ENCODE measurements at places on chromosomes 6 and 20. TPM values are rescaled to one million over a fixed set of nuclear protein-coding genes. Genes with fewer than 3 reads are reported as not detected.

- no peaks in the 10 kb centered on the region for H3K27me3 ChIP-seq
- no peak for DNase-seq
- no peak overlapping the region for H3K4me3 ChIP-seq
- H3K36me3 ChIP-seq, result no peaks in the 10 kb centered on the region
Observed at GRCh38 chr6:158631678-158632537, 12.6 kb downstream of the DYNLT1 start.

DNA sequence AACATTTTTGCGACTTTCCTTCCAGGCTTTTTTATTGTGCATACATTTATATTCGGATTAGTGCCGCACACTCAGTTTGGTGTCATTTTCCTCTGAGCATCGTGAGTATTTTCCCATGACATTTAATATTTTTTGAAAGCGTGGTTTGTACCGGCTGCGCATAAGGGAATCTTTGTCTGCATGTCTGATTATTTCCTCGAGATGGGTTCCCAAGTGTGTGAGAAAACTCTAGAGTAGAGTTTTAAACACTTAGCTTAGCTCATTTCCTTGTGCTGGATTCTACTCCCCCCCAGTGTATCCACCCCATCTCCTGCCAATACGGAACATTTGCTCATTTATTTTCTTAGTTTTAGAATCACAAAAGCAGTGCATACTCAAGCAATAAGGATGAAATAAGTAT is 94.3 kb downstream of the CDC5L start:
- peaks cover 42% of the 10 kb centered on the region for H3K4me1 ChIP-seq
- H3K36me3 ChIP-seq, result no peaks in the 10 kb centered on the region
- no peaks in the 10 kb centered on the region for H3K27me3 ChIP-seq
- no peak overlapping the region for H3K4me3 ChIP-seq

The DSP gene
- 6.0 TPM for total RNA-seq

- H3K36me3 ChIP-seq, result no peaks in the 10 kb centered on the region
- H3K27me3 ChIP-seq, result no peaks in the 10 kb centered on the region
- DNase-seq, result no peak
- no peak overlapping the region for H3K27ac ChIP-seq
Observed at GRCh38 chr6:109343518-109343917, 38.7 kb downstream of the CD164 start.

DNA sequence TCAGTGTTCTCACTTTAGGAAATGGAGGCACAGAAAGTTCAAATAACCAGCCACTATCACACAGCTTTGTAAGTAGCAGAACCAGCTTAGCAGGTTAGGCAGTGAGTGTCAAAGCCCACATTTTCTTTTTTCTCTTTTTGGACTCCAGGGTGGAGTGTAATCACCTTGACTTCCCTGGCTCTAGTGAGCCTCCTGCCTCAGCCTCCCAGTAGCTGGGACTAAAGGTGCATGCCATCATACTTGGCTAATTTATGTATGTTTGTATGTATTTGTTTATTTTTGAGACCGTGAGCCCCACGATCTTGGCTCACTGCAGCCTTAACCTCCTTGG is 7.8 kb upstream of the NCOA3 start:
- H3K4me1 ChIP-seq, result no peaks in the 10 kb centered on the region
- H3K27me3 ChIP-seq, result no peaks in the 10 kb centered on the region
- no peaks in the 10 kb centered on the region for H3K36me3 ChIP-seq
- H3K4me3 ChIP-seq, result no peak overlapping the region
- H3K27ac ChIP-seq, result peak overlapping the region; percentile 74
- no peak for DNase-seq

GRCh38 chr20:57663241-57663640 is 43.0 kb upstream of the ZBP1 start:
- no peaks in the 10 kb centered on the region for H3K27me3 ChIP-seq
- H3K27ac ChIP-seq, result no peak overlapping the region
- no peak for DNase-seq
- H3K36me3 ChIP-seq, result no peaks in the 10 kb centered on the region

DNA sequence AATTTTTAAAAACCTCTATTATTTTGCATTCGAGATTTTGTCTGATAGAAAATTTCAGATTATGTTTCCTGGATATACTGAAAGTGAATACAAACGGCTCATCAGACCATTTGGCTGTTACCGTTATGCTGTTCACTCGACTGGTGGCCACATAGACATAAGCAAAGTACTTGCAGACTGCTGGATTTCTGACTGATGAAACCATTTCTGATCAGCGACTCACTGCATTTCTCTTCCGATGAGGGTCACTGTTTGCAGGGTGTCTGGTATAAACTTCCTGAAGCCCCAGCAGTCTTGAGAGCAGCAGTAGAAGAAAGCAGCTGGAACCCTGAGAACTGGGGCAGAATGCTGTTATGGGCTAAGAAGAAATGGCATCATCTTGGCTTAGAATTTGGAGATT is 17.7 kb downstream of the SNX9 start:
- no peak overlapping the region for H3K4me3 ChIP-seq
- H3K27me3 ChIP-seq, result no peaks in the 10 kb centered on the region
- H3K4me1 ChIP-seq, result peaks cover 5% of the 10 kb centered on the region
- no peaks in the 10 kb centered on the region for H3K36me3 ChIP-seq
- no peak overlapping the region for H3K27ac ChIP-seq

DNA sequence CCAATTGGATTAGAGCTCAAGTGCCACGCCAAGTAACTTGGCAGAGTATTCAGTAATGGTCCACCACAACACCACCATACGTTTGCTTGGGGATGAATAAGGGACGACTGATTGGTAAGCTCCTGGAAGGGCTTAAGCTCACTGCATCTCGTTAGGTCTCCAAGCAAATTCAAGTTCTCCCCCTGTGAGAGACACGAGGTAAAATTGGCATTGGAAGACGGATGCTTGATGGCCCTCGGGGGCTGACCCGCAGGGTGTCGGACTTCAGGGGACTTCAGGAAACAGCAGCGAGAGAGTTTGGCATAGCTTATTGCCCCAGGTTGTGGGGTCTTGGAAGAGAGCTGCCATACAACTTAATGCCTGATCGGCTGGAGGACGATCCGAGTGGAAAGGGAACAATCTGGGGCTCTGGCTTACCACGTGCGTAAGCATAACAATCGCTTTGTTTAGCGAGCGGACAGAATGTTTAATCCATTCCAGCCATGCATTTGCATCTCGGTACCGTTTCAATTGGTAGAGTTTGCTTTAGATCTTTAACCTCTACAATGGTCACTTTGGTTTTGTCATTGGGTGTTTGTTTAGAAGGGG is 4.8 kb upstream of the ZNFX1 start:
- no peak overlapping the region for H3K27ac ChIP-seq
- no peak overlapping the region for H3K4me3 ChIP-seq
- H3K27me3 ChIP-seq, result no peaks in the 10 kb centered on the region

GRCh38 chr6:166969390-166970002 is 13.1 kb upstream of the RNASET2 start:
- H3K27ac ChIP-seq, result no peak overlapping the region
- H3K36me3 ChIP-seq, result peaks cover 3% of the 10 kb centered on the region
- H3K4me1 ChIP-seq, result no peaks in the 10 kb centered on the region
- H3K27me3 ChIP-seq, result no peaks in the 10 kb centered on the region

The TBX18 gene
- 30.2 TPM for total RNA-seq

GRCh38 chr20:53693262-53693871 is 99.7 kb upstream of the ZNF217 start:
- no peaks in the 10 kb centered on the region for H3K36me3 ChIP-seq
- H3K27me3 ChIP-seq, result no peaks in the 10 kb centered on the region

The SLC22A2 gene
- total RNA-seq, result not detected

- H3K4me3 ChIP-seq, result no peak overlapping the region
- H3K4me1 ChIP-seq, result no peaks in the 10 kb centered on the region
- H3K27ac ChIP-seq, result no peak overlapping the region
- no peaks in the 10 kb centered on the region for H3K27me3 ChIP-seq
- DNase-seq, result peak; percentile 65
Observed at GRCh38 chr6:29702519-29703103, 20.6 kb upstream of the HLA-F start.

The NRN1 gene
- 66.5 TPM for total RNA-seq

DNA sequence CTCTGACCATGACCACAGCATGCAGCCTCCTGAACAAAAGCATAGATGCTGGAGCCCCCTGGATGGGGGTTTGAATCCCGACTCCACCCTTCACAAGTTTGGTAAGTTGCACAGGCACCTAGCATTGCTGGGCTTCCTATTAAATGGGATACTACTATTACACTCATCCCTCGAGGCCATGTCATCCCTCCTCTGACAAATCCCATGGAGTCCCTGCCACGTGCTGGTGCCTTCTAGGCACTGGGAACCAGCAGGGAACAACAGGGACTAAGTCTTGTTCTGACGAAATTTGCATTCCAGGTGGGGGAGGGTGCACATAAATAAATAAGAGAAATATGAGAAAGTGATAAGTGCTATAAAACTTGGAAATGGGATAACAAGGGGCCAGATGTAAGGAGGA is 15.3 kb upstream of the SIRPA start:
- H3K36me3 ChIP-seq, result no peaks in the 10 kb centered on the region
- H3K4me1 ChIP-seq, result peaks cover 27% of the 10 kb centered on the region
- DNase-seq, result no peak
- H3K27ac ChIP-seq, result no peak overlapping the region

DNA sequence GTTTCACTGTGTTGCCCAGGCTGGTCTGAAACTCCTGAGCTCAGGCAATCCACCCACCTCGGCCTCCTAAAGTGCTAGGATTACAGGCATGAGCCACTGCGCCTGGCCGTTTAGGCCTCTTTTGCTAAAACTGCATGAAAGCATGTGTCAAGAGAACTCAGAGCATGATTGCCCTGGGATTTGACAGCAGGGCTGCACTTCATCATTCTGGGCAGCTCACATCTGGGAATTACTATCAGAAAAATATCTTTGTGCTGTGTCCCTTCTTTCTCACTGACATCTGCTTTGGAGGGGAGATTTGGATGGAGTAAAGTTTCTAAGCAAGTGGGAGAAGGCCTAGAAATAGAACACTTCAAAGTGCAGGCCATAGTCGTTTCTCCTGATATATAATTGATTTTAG is 59.6 kb upstream of the EIF2S2 start:
- H3K27ac ChIP-seq, result no peak overlapping the region
- no peak overlapping the region for H3K4me3 ChIP-seq
- no peak for DNase-seq
- no peaks in the 10 kb centered on the region for H3K36me3 ChIP-seq

GRCh38 chr6:96631248-96631647 is 68.3 kb downstream of the FHL5 start:
- H3K4me1 ChIP-seq, result no peaks in the 10 kb centered on the region
- no peaks in the 10 kb centered on the region for H3K27me3 ChIP-seq
- no peak overlapping the region for H3K27ac ChIP-seq
- DNase-seq, result no peak
- H3K36me3 ChIP-seq, result no peaks in the 10 kb centered on the region

The SLC52A3 gene
- 3.5 TPM for total RNA-seq
